ENCODE measurements at places on chromosomes 16 and 17.
A peak's percentile ranks its signal among the peaks of the same experiment; 100 is the strongest.

DNA sequence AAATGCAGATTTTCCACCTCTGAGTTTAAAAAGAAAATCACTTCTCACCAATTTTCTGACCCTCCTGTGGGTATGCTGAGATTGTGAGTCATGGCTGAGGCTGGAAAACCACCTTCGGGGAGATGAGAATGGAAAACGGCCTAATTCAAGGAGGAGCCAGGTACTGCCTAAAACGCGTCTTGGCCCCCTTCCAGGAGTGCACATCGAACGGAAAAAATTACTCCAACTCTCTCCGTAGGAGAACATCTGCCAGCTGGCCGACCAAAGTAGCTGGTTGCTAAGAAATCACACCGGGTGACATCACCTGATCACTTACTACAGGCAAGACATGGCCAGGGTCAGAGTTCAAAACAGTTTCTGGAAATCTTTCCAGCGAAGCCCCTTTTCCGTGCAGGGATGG lies 107.6 kb downstream of the ZNF423 start:
- no peak for DNase-seq

- DNase-seq: no peak
These were observed 21.9 kb downstream of the ST3GAL2 start for GRCh38 chr16:70416748-70417616.

DNA sequence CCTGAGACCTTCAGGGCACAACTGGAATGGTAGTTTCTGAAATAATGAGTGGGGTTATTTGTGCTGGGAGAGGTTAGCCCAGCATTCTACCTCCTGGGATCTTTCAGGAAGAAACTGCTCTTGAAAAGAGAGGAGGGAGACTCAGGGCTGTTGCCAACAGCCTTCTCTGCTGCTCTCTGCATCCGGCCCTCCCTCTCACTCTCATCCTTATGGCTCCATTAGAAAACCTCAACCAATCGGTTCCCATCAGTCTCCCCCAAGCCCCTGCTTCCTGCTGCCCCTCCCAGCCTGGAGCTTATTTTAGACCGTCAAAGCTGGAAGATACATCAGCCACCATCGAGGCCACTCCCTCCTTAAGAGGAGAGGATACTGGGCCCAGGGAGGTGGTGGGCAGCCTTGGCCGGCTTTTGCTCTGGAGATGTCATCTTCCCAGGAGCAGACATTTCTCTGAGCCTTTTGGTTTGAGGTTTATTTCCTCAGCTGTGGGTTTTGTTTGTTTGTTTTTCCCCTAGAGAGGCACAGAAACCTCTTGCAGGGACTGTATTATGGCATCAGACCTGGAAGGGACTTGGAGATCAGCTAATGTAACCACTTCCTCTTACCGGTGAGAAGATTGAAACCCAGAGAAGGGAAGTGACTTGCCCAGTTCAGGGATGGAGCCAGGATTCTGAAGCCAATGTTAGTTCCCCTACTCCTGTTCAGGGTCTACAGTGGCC lies 2.7 kb downstream of the MPRIP start:
- DNase-seq: no peak

DNA sequence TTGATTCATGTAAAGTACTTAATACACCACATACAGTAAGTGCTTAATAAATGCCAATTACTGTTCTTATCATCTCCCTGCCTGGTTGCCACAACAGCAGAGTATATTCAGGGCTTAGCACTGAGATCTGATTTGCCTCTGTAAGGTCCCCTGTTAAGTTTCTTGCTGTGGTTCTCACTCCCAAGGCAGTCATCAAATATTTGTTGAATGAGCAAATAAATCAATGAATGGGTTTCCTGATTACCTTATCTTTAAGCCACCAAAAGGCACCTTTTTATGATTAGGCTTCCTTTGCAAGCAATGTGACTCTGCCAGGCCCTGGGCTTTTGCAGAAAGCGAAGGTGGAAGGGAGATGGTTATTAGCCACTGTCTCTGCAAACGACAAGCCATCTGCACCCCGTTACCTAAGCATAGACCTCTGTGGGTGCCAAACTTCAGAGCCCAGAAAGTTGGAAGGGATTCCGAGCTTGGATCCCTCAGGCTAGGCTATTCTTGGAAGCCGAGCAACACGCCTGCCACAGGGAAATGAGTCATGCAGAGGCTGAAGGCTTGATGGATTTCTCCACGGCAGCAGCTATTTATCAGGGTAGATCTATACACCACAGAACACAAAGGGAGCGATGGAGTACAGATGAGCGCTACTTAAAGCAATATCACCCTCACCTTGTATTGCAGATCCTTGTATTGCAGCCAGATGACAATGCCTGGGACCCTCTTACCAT lies 102.0 kb downstream of the GRIN2A start:
- no peak for DNase-seq

GRCh38 chr17:72862276-72862999 lies 230.1 kb downstream of the SLC39A11 start:
- no peak for DNase-seq

GRCh38 chr17:73430848-73431247 lies 119.0 kb upstream of the CDC42EP4 start:
- no peak for DNase-seq

DNA sequence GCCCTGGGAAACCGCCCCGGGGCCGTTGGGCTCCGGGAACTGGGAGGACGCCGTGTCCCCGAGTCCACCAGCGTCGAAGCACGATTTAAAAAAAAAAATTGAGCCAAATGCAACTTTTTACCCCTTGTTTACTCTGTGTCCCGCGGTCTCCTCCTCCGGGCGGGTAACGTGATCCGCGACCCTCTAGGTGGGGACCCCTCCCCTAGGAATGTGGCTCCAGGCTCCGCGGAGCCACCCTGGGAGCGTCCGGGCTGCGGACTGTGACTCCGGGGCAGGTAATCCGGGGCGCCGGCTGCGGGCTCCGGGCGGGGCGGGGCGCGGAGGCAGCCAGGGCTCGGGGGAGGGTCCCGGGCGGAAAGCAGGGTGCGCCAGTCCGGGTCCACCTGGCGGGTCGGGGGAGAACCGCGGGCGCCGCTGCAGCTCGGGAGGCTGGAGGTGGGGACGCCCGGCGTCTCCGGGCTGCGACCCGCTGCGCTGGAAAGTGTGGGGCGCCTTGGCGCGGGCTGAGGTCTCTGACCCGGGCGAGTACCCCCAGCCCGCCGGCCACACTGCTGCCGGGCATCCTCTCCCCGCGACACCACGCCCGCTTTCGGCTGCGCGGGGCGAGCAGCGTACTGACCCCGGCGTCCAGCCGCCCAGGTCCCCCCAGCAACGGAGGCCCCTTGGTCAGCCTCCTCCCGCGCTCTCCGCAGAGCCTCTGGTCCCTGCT lies 852 bp upstream of the HELZ start:
- peak; percentile 31 for DNase-seq

DNA sequence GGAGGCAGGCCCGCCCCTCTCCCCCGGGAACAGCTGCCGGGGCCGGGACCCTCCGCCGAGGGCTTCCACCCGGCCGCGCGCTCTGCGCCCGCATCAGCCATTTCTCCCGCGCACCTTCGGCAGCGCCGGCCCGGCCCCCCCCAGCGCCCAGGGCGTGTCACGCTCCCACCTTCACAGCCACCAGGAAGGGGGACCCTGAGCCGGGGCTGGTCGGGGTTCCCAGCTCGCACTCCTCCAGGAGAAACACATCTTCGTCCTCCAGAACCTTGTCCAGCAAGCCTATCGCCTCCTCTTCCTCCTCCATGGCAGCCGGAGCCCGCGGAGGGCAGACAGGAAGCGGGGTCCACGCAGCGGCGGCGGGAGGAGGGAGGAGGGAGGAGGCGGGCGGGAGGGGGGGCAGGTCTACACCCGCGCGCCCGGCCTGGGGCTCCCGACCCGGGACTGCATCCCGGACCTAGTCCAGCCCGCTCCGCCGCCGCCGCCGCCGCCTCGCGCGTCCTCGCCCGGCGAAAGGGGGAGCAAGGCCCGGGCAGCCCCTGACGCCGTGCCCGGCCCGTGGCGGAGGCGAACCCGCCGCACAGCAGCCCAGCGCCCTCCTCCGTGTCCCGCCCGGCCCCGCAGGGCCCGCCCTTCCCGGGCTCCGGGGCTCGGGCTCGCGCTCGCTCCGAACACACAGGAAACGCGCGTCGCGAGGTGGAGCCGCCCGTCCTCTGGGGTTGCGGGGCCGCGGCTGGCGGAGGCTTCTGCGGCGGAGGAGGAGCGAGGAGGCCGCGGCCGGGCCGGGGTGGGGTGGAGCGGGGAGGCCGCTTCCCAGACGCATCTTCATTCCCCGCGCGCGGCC lies 70.8 kb downstream of the ABR start:
- peak; percentile 56 for DNase-seq

DNA sequence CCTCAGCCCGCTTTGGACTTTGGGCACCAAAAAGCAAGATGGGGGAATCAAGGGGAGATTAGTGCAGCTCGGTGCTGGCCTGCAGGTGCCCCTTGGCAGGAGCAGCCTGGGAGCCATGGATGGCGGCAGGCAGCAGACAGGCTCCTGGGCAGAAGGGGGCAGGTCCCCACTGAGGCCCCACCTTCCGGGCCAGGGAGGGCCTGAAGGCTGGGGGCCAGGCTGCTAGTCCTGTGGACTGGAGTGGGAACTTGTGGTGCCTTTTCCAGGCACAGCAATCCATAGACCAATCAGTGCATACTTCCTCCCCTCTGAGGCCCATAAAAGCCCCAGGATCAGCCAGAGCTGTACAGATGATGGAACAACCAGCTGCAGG lies 64.0 kb downstream of the USP32 start:
- no peak for DNase-seq
